ENCODE measurements at places on chromosomes 4 and X. TPM values are rescaled to one million over a fixed set of nuclear protein-coding genes. Genes with fewer than 3 reads are reported as not detected.

GRCh38 chr4:126533146-126533805 is 1099.5 kb upstream of the INTU start:
- DNase-seq = no peak

DNA sequence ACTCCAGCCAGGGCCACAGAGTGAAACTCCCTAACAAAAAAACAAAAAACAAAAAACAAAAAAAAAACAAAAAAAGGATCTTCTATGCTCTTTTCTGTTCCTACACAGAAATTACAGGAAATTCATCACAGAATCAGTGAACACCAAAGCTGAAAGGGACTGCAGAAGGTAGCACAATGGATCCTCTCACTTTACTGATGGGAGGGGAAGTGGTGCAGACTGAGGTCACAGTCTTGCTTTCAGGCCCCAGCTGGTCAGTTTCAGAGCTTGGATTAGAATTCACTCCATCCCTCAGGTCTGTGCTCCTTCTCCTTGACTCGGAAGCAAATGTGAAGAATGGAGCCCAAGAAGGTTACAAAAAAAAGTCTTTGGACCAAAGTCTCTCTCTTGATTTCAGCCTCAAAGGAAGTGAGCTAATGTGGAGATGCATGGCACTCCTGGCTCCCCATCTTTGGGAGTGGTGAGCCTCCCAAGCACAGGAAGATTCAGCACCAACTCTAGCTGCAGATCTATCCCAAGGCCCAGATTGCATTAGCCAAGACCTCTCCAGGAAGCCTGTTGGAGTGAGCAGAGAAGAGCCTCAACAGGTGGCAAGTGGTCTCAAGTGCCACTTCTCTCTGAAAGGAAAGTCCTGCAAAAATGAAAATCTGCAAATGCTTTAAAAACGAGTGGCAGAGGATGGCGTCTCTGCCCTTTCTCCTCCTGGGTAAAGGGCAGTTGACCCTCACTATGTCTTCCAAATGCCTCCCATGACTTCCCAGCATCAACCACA is 176.0 kb downstream of the MAML3 start:
- DNase-seq = no peak

DNA sequence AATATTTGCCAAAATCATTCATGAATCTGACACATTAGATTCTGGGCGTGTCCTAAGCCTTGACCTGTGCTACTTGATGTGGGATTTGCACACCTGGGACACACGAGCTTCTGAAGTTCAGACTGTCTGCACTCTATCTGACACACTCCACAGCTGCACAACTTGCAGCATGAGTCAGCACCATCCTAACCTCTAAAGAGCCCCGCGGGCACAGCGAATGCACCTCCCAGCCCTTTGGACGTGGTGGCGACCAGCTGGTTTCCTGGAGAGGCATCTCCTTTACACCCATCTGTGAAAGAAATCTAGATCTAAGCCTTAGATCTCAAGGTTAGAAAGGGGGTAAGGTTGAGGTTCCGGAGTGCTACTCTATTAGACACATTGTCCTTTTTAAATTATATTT is 69.2 kb downstream of the SORBS2 start:
- DNase-seq = no peak

DNA sequence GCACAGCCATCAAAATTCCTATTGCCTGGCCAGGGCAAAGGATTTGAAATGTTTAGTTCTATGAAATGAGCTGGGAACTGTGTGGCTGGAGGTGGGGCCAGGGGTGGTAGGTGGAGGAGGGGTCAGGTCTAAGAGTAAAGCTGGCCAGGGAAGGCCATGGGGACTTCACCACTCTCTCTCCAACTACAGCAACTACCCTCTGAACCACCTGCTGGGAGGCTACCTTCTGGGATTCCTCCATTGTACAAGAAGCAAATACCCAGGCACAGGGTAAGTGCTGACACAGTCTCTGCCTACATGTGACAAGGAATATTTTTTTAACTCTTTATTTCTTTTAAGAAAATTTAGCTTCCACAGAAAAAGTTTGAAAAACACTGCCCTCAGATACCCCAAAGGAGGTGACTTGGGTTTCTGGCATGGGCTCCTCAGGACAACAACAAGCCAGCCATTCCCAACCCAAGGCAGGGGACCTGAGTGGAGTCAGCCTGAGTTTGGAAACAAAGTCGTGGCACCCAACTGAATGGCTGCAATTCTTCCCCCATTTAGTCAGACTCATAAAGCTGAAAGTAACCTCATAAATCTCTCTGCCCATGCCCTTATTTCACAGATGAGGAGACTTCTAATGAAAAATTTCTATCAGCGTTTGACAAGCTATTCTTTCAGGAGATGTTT is 593.8 kb upstream of the DIPK2B start:
- no peak for DNase-seq

DNA sequence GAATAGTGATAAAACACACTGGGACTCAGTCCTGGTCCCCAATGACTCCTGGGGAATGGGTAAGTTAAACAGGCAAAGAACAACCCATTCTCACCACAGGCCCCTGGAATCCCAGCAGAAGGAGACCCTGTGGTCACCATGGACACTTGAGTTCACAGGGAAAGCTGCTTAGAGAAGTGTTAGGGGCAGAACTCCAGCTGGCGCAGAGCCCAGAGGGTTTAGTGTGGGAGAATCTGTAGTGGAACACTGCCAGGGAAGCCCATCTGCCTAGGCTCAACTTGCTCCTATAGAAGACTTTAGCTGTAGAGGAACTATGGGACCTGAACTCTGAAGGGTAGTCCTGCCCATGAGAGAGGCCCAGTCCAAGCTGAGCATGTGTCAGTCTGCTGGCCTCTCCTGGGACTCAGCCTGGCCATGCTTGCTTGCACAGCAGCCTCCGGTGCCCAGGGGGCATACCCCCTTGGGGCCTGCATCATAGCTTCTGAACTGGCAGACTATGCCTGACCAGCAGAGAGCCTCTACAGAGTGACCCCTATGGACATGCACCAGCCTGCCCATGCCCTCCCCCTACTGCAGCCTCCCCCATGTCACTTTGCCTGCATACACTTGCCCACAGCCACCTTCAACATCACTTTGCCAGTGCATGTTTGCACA is 343.5 kb downstream of the IDS start:
- no peak for DNase-seq

The SLC30A9 gene
- 70.4 TPM for total RNA-seq

The DKK2 gene
- total RNA-seq = 0.18 TPM

GRCh38 chr4:38113132-38113531 is 152.9 kb downstream of the PTTG2 start:
- no peak for DNase-seq

DNA sequence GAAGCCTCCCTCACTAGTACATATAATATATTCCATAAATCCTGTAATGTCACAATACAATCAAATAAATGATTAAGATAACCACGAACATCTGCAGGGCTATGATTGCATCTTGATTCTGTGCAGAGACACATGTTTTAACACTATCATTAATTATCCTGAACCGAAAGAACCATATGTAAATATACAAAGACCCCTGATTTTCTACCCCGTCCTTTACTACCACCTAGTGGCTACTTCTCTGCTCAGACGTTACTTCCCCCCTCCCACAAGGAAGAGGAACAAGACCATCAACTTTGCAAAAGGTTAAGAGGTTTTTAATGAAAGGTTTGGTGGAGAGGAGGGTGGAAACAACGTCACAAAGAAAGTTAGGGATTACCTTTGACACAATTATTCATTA is 134.0 kb downstream of the COL4A6 start:
- no peak for DNase-seq

The RHOXF1 gene
- not detected for total RNA-seq

The GAGE12H gene
- total RNA-seq = not detected

The PABPC1L2B gene
- not detected for total RNA-seq
